Sigmoid colon (tissue), 7 donors: ENCODE measurements at places on chromosomes 12 and 14. TPM values are rescaled to one million over a fixed set of nuclear protein-coding genes. Genes with fewer than 3 reads are reported as not detected.

The CFAP251 gene
- 1.1 TPM for total RNA-seq

GRCh38 chr14:105176513-105176912 lies 4.6 kb downstream of the NUDT14 start:
- peaks cover 15% of the 10 kb centered on the region for H3K4me1 ChIP-seq
- H3K4me3 ChIP-seq: no peak overlapping the region
- no peak for DNase-seq
- no peak overlapping the region for H3K27ac ChIP-seq

DNA sequence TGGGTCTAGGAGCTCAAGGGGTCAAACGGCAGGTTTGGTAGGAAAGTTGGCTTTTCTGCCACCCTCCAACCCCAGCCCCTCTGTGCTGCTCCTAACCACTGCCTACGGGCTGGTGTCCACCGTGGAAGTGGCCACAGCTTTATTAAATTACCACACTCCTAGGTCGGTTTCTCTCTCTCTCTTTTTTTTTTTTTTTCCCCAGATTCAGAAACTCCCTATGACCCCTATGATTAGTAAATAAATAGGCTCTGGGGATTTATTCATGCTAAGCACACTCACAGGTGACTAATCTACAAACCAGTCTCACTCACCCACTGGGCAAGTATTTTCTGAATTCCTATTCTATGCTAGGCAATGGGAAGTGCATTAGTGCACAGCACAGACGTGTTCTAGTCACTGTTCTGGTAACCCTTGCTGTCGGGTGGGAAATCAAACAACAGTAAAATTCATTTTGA lies 8.7 kb upstream of the DDX47 start:
- H3K4me3 ChIP-seq: no peak overlapping the region
- no peaks in the 10 kb centered on the region for H3K36me3 ChIP-seq
- no peak for DNase-seq
- no peak overlapping the region for H3K27ac ChIP-seq
- peaks cover 9% of the 10 kb centered on the region for H3K4me1 ChIP-seq
- H3K27me3 ChIP-seq: no peaks in the 10 kb centered on the region

GRCh38 chr14:61643555-61643954 lies 51.8 kb upstream of the HIF1A start:
- H3K4me1 ChIP-seq: no peaks in the 10 kb centered on the region
- no peaks in the 10 kb centered on the region for H3K36me3 ChIP-seq
- H3K27me3 ChIP-seq: no peaks in the 10 kb centered on the region

DNA sequence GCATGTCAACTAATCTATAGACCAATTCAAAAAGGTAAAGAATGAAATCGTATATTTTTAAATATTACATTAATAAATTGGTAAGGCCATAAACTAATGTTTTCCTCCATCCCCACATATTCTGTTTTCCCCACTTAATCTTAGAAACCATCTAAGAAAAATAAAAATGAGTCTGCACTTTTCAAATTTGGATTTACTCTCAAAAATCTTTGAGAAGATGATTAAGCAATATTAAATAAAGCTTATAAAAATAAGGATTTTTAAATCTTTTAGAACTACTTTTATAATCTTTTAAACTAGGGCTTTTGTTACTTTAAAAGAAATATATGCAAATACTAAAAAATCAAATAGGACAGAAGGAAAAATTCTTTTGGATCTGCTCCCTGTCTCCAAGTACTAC lies 10.6 kb upstream of the HAL start:
- DNase-seq: no peak
- no peaks in the 10 kb centered on the region for H3K4me1 ChIP-seq
- no peak overlapping the region for H3K27ac ChIP-seq
- H3K4me3 ChIP-seq: no peak overlapping the region

DNA sequence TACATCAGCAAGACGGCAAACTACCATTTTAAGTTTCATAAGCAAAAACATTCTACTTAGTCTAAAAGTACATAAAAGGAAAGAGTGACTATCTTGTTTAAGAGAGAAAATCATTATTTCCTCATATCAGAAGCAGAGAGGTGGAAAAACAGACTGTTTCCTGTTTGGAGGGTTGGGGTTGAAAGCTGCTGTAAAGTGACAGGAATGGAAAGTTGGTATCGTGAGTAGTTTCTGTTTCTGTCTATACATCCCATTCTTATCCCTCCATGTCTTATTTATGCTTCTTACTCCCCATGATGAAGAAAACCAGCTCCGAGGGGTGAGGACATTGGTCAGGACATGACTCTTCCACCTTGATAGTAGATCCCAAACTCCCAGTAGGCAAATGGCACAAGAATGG lies 216.5 kb downstream of the EGLN3 start:
- no peak overlapping the region for H3K27ac ChIP-seq
- H3K27me3 ChIP-seq: no peaks in the 10 kb centered on the region
- no peaks in the 10 kb centered on the region for H3K4me1 ChIP-seq
- no peak overlapping the region for H3K4me3 ChIP-seq

- peaks cover 10% of the 10 kb centered on the region for H3K36me3 ChIP-seq
- DNase-seq: no peak
Measured at GRCh38 chr14:105346876-105347586, 32.5 kb downstream of the PACS2 start.

GRCh38 chr14:73295198-73295796 lies 58.0 kb downstream of the PAPLN start:
- no peaks in the 10 kb centered on the region for H3K27me3 ChIP-seq
- DNase-seq: no peak
- H3K4me1 ChIP-seq: no peaks in the 10 kb centered on the region
- no peaks in the 10 kb centered on the region for H3K36me3 ChIP-seq
- no peak overlapping the region for H3K4me3 ChIP-seq
